Right kidney (tissue), 9 donors: ENCODE measurements at places on chromosomes 7 and 10.

GRCh38 chr7:138378741-138379559 is 81.1 kb upstream of the TRIM24 start:
- DNase-seq, result no peak

- DNase-seq, result no peak
Observed at GRCh38 chr7:126948664-126949063, 304.1 kb downstream of the GRM8 start.

GRCh38 chr7:45978010-45978681 is 57.1 kb upstream of the IGFBP3 start:
- peak; percentile 27 for DNase-seq

DNA sequence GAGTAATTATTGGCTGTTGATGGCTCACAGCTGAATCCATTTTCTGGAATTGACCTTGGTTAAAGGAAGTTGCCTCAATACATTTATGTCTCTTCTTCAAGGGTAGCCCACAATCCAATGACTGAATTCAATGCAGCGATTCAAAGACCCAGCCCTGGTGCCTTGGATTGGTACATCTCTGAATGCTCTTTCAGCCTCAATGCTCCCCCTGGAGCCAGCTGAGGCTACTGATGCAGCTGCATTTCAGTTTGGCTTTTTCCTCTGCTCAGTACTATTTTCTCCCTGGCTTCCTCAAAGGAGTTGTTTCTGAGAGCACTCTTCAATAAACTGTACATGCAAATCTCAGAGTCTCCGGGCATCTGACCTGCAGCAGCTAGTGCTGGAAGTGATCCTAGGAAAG is 633 bp upstream of the EBLN1 start:
- no peak for DNase-seq

- DNase-seq, result no peak
Observed at GRCh38 chr10:88944813-88945212, 7.8 kb downstream of the ACTA2 start.
